ENCODE measurements at places on chromosomes 16 and 17.

DNA sequence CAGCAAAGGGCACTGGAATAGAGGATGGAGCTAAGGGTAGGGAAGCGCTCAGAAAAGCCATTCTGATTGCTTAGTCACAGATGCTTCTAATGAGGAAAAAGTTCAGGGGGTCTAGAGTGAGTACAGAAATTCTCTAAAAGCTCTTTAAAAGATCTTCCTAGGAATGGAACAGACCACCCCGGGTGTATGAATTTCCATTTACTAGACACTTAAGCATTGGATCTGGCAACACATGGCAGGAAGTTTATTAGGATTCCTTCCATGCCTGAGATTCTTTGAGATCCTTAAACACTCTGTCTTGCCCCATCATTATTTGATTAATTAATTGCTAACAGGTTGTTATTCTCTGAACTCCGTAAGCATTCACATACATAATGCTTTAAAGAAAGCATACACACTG is 8.5 kb downstream of the KRTAP9-7 start:
- DNase-seq: peak; percentile 13

- DNase-seq: no peak
Measured at GRCh38 chr16:6634151-6634550, 698.5 kb upstream of the RBFOX1 start.

GRCh38 chr16:9135797-9136196 is 44.4 kb downstream of the HAPSTR1 start:
- no peak for DNase-seq

DNA sequence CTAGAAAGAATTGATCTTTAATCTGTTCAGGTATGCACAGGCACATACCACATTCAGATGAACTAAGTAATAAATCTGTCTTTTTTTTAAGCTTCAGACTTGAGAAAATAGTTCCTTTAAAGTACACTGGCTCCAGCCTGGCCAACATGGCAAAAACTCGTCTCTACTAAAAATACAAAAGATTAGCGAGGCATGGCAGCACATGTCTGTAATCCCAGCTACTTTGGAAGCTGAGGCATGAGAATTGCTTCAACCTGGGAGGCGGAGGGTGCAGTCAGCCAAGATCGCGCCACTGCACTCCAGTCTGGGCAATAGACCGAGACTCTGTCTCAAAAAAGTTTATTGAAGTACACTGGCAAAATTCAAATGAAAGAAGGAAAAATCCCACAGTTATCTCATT is 111.0 kb upstream of the NETO2 start:
- no peak for DNase-seq

DNA sequence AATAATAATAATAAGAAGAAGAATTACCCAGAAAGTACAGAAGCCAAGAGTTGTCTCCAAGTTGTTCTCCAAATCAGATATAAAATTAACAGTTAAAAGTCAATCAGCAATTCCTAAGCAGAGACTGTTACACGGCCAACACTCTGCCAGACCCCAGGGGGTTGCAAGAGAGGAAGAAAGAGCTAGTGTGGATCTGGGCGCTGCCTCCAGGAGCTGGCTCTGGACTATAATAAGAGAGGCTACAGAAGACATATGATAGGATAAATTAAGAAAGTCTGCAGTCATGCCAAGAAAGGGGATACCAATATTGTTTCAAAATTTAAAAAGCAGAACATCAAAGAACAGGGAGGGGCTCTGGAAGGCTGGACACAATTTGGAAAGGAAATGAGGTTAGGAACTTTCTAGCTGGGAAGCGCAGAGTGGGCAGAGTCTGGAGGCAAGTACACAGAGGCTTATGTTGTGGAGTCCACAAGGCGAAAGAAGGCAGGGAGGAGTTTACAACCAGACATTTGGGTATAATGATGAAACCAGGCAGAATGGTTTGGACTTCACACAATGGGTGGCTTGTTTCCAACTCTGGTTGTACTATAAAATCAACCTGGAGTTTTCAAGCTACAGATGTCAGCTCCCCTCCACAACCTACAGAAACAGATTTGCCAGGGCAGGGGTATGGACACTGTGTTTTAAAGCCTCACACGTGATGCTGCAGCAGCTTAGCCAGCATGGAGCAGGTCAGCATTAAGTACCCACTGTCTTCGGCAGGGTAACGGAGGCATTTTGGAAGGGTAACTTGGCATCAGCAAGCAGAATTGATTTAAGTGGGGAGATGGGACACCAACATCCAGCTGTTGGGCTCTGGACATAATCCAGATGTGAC is 49.4 kb downstream of the SLC39A11 start:
- peak; percentile 48 for DNase-seq

- DNase-seq: no peak
Measured at GRCh38 chr16:57106767-57107166, 14.4 kb downstream of the CPNE2 start.

- DNase-seq: no peak
Measured at GRCh38 chr16:4966736-4967453, 8.8 kb downstream of the SEC14L5 start.

GRCh38 chr16:49621241-49622083 is 234.4 kb downstream of the ZNF423 start:
- DNase-seq: no peak

GRCh38 chr16:56460101-56460500 is 8.7 kb downstream of the OGFOD1 start:
- no peak for DNase-seq

Data from HCEC 1CT (cell line).